Cortex of kidney (tissue), 1 donor: ENCODE measurements at places on chromosomes 6 and 20.

DNA sequence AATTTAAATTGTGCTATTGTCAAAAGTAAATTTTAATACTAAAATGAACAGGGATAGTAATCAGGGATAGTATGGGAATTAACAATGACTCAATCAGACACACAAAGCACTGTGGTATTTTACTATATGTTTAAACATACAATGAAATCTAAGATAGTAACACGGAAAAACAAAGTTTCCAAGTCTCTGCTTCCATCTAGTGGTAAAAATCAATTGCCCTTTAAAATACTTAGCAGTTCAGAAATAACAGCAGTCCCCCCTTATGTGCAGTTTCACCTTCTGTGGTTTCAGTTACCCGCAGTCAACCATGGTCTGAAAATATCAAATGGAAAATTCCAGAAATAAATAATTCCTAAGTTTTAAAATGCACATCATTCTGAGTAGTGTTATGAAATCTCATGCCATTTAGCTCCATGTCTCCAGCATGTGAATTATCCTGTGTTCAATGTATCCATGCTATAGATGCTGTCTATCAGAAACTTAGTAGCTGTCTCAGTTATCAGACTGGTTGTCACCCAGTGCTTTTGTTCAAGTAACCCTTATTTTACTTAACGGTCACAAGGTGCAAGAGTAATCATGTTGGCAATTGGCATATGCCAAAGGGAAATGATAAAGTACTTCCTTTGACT is 58.5 kb downstream of the AHI1 start:
- DNase-seq: no peak

DNA sequence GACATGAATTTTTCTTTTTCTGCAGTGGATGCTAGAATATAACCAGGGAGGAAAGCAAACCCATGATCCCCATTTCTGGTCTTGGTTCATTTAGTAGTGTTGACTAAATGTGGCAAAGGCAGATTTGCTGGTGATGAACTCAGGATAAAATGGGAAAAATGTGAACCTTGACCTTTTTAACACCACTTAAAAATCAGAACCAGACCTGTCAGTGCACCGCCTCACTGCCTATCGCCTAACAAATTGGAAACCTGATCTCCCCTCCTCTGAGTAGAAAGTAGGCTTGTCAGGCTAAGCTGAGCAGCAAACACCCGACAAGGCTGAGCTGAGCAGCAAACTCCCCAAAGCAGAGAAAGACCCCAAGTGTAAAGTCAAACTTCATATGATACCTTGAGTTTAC is 254.8 kb downstream of the FOXC1 start:
- DNase-seq: no peak

- no peak for DNase-seq
Measured at GRCh38 chr6:119024111-119024510, 54.4 kb downstream of the FAM184A start.

GRCh38 chr6:106799031-106799894 is 169.9 kb downstream of the QRSL1 start:
- no peak for DNase-seq

- no peak for DNase-seq
Measured at GRCh38 chr6:27867051-27867944, 44.9 kb downstream of the OR2B2 start.

- DNase-seq: no peak
Measured at GRCh38 chr20:48115502-48115901, 330.2 kb upstream of the SULF2 start.

- no peak for DNase-seq
Measured at GRCh38 chr20:46035713-46036112, 6.7 kb downstream of the SLC12A5 start.

- DNase-seq: no peak
Measured at GRCh38 chr20:45323731-45324130, 15.6 kb upstream of the MATN4 start.

GRCh38 chr6:139449611-139450000 is 75.2 kb upstream of the CITED2 start:
- no peak for DNase-seq

DNA sequence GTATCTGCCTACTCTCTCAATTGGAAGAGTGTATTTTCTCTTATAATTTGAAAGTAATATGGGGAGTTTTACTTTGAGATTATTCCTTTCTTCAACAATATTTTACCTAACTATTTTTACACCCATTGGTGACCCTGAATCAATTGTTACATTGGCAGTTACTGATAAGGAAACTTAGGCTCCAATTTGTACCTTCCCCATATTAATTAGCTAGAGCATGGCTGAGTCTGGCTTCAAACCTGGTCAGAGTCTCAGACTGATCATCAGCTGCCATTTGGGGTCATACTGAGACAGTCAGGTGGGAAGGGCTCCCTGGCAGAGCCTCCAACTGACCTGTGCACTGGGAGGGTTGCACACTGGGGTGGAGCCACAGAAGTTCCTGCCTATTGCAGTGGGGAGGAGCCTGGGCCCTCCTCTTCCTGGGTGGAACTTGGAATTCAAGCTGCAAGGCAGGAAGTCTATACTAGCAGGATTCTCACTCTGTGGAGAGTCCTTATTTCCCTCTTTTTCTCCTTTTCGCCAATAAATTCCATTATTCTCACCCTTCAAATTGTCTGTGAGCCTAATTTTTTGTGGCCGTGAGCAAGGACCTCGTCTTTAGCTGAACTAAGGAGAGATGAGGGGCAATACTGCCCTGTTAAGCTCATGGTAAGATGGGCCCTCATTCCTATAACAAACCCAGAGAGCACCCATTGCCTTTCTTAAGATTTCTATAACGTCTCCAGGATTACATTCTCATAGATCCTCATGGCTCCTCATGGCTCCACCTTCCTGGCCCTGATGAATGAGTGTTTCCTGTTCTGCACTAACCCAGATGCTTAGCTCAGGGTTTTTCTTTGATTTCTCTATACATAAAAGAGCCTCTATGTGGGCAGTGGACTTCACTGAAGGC is 285.1 kb downstream of the ADGB start:
- no peak for DNase-seq

GRCh38 chr20:63955281-63955826 is 862 bp downstream of the UCKL1 start:
- no peak for DNase-seq

GRCh38 chr20:5402903-5403531 is 86.3 kb upstream of the PROKR2 start:
- DNase-seq: no peak

DNA sequence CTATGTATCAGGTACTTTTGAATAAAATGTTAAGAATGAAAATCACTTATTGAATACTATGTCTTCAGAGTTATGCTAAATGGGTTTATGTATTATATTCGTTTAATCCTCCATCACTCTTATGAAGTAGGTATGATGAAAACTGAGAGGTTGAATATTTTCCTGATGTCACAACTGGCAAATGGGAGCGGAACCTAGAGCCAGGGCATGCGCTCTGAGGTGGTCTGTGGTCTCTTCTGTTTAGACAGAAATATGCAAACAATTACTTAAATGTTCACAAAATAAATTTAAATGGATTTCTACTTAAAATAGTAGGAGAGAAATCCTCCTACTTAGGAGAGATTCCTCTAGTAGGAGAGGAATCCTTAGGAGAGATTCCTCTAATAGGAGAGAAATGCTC is 21.3 kb upstream of the UTRN start:
- no peak for DNase-seq

GRCh38 chr6:169048865-169049205 is 204.8 kb downstream of the THBS2 start:
- DNase-seq: no peak

DNA sequence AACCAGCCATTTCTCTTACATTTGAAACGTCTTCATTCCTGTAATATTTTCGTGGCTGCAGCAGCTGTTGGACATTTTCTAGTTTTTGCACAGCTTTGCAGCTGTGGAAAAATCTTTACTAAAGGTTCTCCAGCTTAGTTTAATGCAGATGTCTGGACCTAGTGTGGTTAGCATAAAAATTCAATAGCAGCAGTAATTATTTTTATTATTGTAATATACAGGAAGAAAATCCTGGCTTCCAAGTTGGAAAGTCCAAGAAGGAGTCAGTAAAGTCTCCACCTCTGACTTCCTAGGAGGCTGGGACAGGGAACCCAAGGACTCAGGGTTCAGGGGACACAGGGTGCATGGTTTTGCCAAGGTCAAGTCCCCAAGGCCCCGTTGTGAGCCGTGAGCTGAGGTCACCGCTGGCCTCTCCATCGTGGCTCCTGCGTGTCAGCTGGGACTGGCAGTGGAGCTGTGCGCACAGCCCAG is 230.6 kb downstream of the FNDC1 start:
- DNase-seq: no peak

GRCh38 chr6:92810913-92811312 is 608.4 kb downstream of the EPHA7 start:
- DNase-seq: no peak

- DNase-seq: no peak
Measured at GRCh38 chr20:64037498-64038213, 1.7 kb downstream of the C20orf204 start.

DNA sequence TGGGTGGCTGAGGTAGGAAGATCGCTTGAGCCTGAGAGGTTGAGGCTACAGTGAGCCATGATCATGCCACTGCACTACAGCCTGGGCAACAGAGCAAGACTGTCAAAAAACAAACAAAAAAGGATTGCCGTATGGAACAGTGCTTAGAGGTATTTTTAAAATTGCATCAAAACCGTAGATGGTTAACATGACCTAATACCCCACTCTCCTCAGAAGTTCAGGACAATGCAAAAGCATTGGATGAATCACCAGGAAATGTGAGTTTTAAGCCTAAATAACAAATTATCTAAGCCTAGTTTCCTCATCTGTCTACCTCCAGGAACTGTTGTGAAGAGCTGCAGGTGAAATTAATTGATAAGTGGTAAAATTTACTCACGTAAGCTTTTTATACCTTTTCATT is 123.8 kb upstream of the ID4 start:
- no peak for DNase-seq

- DNase-seq: no peak
Measured at GRCh38 chr6:134752445-134752844, 197.5 kb downstream of the ALDH8A1 start.

- no peak for DNase-seq
Measured at GRCh38 chr6:79257381-79258205, 23.1 kb upstream of the HMGN3 start.

GRCh38 chr6:157760589-157761330 is 62.3 kb upstream of the SNX9 start:
- no peak for DNase-seq

GRCh38 chr6:85125526-85125925 is 324.4 kb upstream of the NT5E start:
- no peak for DNase-seq

DNA sequence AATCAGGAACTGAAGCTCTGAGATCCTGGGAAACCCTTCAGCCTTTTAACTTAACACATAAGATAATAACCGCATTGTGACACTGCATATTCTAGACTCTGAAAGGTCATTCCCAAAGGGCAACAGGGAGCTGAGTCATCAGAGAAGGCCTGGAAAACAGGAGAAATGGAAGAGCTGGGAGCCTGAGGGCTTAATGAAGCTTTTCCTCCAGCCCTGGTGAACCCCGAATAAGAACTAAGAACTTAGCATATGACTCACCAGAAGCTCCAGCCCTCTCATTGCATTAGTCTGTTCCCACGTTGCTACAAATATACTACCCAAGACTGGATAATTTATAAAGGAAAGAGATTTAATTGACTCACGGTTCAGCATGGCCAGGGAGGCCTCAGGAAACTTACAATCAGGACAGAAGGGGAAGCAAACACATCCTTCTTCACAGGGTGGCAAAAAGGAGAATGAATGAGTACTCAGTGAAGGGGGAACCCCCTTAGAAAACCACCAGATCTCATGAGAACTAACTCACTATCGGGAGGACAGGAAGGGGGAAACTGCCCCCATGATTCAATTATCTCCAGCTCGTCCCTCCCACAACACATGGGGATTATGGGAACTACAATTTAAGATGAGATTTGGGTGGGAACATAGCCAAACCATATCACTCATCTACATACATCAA is 648.5 kb downstream of the TFAP2A start:
- no peak for DNase-seq

DNA sequence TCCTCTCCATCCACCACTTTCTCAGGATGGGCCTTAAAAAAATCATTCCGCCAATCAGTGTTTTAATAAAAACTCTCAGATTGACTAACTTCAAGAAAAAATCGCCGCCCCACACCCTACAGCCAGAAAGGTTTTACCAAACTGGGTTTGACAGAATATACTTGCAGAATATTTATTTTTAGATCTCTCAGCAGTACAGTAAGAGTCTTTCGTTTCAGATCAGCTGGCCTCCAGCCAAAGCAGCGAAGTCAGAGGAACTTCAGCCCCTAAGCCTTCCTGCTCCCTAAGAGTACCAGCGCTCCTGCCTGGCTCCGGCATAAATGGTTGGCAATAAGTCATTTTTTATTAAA is 24.7 kb downstream of the TBC1D7 start:
- no peak for DNase-seq

GRCh38 chr6:161100072-161100471 is 108.5 kb downstream of the MAP3K4 start:
- DNase-seq: no peak

GRCh38 chr6:166258854-166259276 is 49.3 kb downstream of the PRR18 start:
- DNase-seq: no peak

- no peak for DNase-seq
Measured at GRCh38 chr6:111628142-111628850, 22.6 kb upstream of the TRAF3IP2 start.

DNA sequence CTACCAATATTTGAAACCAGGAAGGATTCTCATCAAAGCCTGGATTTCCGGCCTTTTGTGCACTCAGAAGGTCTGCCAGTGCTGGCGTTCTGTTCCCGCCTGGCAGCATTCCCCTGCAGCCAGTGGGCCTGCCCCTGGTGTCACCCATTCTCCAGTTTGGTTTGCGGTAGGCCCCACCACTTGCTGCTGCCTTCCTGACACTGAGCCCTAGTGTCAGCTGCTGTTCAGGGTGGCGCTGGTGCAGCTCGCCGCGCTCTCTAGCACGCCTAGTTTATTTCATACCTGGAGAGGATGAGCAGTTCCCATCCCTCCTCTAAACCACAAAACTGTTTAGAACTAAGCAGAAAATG is 9.5 kb downstream of the NPEPL1 start:
- DNase-seq: no peak

DNA sequence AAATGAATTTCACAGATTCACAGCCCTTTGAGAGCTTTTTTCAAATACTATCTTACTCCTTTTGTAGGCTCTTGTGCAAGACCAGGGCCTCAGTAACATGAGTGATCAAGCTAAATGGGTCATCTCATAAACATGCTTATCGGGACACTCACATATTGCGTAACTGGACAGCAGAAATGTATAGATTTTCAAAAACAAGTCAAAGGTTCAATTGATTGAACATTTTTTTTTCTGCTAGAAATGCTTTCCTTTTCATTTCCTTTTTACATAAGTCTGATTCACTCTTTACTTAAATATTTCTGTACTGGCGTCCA is 8.7 kb upstream of the SALL4 start:
- DNase-seq: no peak

DNA sequence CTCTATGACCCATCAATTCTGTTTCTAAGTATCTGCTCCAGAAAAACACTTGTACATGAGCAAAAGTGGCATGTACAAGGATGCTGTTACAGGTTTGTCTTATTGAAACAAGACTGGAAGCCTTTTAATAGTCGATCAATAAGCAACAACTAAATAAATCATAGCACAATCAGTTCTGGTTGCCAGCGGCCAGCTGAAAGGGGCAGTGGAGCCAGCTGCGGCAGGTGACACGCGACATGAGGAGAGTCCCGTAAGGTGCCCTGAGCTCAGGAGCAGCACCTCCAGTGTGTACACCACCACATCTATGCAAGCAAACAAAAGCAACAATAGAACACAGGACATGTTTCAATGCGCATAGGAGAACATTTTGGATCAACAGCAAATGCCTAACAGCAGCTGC is 20.7 kb upstream of the NNAT start:
- no peak for DNase-seq
